Type B pancreatic cell (in vitro differentiated cells): ENCODE measurements at places on chromosomes 16 and 17. TPM values are rescaled to one million over a fixed set of nuclear protein-coding genes. Genes with fewer than 3 reads are reported as not detected.

DNA sequence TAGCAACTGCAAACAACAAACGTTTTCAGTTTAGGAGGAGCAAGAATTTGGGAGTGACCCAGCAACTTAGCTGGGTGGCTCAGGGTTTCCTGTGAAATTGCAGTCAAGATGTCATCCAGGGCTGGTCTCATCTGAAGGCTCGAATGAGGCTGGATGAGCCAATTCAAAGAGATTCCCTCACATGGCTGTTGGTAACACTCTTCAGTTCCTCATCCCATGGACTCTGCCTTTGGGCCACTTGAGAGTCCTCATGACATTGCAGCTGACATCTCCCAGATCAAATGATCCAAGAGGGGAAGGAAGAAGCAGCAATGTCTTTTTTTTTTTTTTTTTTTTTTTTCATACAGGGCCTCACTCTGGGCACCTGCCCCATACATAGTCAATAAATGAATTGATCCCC, 26.3 kb downstream of the UBALD1 start:
- no peak for DNase-seq

DNA sequence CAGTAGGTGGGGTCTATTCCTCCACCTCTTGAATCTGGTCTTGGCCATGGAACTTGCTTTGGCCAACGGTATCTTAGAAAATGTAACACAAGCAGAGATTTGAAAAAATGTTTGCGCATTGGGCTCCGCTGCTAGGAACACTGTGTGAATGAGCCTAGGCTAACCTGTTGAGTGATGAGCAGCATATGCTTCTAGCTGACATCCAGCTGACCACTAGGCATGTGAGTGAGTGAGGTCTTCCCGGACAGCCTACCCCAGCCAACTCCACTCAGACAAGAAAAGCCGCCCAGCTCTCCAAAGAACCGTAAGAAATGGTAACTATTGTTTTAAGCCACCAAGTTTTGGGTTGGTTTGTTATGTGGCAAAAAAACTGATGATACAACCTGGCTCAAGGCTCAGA, 31.4 kb upstream of the BCO1 start:
- DNase-seq: no peak

DNA sequence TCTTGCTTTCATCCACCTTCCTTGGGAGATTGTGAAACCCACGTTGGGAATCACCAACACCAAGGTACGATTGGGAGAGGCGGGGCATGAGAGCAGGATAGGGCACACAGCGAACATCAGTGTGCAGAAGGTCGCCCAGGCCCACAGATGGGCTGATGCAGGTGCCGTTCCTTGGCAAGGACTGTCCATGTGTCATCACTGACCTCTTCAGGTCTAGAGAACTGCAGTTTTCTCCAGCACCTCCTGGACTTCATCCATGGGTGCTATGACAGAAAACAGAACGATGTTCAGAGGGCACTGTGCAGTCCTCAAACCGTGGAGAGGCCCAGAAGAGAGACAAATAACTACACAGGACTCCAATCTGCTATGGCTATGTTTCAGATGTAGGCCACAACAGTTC, 23.9 kb upstream of the TAT start:
- no peak for DNase-seq

DNA sequence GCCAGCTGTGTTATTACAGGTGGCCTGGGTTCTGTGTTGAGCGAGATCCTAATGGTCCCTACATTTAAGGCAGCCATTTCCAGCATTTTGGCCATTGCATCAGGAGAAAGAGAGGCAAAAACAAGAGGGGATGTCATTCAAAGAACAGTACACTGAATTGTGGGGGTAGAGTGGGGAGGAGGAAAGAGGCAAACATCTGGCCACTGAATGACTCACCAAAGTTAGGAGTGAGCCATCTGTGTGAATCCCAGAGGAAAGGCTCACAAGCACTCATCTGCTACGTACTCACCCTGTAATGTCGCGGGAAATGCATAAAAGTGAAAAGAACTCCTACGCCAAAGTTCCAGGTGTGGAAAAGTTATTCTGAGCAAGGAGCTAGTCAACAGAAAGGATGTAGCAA, 16.7 kb downstream of the KRABD2 start:
- DNase-seq: no peak

Gene CFAP52
- total RNA-seq: 7.0 TPM in 1 of 2 replicates, not detected in the other

Gene HYDIN
- 5.6 and 19.7 TPM in 2 replicates for total RNA-seq

Gene MAP2K4
- 45.1 and 49.6 TPM in 2 replicates for total RNA-seq

GRCh38 chr16:77782694-77783093, 5.7 kb upstream of the VAT1L start:
- no peak for DNase-seq

DNA sequence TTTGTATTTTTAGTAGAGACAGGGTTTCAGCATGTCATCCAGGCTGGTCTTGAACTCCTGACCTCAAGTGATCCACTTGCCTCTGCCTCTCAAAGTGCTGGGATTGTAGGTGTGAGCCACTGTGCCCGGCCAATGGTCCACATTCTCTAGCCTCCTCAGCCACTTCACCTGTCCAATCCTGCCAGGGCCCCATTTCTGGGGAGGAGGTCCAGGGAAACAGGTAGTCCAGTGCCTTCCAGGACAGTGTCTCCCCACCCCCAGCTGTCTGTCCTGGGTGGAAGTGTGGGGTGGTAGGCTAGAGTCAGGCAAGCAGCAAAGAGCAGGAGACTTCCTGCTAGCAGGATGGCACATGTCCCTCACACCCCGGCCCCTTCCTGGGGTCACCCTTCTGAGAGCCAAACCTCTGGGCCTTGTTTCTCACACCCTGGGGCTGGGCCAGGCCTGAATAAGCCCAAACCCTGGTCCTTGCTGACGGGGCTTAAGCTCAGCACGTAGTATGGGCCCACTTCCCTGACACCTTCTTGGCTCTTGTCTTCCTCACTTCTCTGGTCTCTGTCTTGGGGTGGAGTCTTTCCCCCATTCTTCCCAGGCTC, 5.0 kb downstream of the FHOD1 start:
- no peak for DNase-seq

Gene GRAPL
- total RNA-seq: not detected in 2 replicates

DNA sequence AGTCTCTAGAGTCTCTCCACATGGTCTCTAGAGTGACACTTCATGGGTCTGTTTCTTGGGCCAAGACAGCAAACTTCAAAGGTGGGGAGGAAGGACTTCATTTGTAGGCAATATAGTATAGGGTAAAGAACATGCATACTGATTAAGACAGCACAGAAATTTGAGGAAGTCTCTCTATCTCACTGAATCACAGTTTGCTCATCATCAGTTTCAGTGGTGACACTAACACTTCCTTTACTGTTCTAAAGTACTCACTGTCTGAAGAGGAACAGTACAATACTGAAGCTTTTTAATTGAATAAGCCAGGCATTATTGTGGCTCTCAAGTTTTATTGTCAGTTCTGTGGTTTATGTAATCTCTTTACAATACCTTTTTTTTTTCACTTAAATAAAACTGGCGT, 656.4 kb upstream of the CDH8 start:
- DNase-seq: no peak

Gene KIF19
- total RNA-seq: 2.0 and 2.9 TPM in 2 replicates
